ENCODE measurements at places on chromosomes 13 and 19.

DNA sequence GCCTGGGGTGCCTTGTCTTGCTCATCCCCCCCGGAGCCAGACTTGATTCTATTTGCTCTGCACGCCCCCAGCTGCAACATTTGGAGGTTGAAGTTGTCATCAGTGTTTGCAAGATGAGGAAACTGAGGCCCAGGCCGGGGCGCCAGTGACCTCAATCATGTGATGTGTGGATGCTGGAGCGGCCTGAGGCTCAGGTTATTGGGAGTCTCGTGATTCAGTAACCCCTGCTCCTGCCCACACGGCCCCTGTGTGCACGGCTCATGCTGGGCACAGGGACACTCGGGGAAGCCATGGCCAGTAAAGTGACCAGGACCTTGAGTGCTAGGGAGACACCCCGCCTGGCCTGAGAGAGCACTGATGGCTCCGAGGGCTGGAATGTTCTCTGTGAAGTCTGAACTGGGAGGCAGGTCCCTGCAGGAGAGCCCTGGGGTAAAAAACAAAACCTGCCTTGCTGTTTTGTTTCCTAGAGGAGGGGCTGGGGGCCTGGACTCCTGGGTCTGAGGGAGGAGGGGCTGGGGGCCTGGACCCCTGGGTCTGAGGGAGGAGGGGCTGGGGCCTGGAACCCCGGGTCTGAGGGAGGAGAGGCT is 1.9 kb downstream of the FGF21 start:
- no peak for DNase-seq

GRCh38 chr13:76438050-76438449 is 448.2 kb downstream of the KCTD12 start:
- DNase-seq, result no peak

- no peak for DNase-seq
These were observed 111.3 kb downstream of the KATNAL1 start for GRCh38 chr13:30196025-30196424.

- DNase-seq, result no peak
These were observed 275.3 kb downstream of the COG6 start for GRCh38 chr13:39930544-39931444.

GRCh38 chr19:37506387-37507166 is at the start of gene ZNF793:
Gene ZNF793, plus strand, starts transcription at chr19:37506939. Its CDS starts 16,501 bp downstream, at chr19:37523440.
- DNase-seq, result peak; percentile 75

- peak; percentile 91 for DNase-seq
These were observed at the start of gene LATS2 for GRCh38 chr13:21061029-21061763. Gene LATS2, minus strand, starts transcription at chr13:21061586. Its CDS starts 15,560 bp downstream, at chr13:21046026.

DNA sequence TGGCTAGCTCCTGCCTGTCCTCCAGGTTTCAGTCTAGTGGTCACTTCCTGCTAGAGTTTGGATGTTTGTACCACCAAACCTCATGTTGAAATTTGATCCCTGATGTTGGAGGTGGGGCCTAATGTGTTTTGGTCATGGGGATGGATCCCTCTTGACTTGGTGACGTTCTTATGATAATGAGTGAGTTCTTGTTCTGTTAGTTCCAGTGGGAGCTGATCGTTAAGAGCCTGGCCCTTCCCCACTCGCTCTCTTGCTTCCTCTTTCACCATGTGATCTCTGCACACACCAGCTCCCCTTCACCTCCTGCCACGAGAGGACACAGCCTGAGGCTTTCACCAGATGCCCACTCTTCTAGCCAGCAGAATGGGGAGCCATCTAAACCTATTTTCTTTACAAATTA is 86.8 kb upstream of the SCEL start:
- no peak for DNase-seq

GRCh38 chr13:20291675-20292074 is 59.6 kb upstream of the GJB6 start:
- DNase-seq, result no peak

- DNase-seq, result no peak
These were observed 54.5 kb downstream of the TSSK6 start for GRCh38 chr19:19460761-19461265.

- DNase-seq, result no peak
These were observed 111.4 kb upstream of the SLC7A1 start for GRCh38 chr13:29706923-29707322.

DNA sequence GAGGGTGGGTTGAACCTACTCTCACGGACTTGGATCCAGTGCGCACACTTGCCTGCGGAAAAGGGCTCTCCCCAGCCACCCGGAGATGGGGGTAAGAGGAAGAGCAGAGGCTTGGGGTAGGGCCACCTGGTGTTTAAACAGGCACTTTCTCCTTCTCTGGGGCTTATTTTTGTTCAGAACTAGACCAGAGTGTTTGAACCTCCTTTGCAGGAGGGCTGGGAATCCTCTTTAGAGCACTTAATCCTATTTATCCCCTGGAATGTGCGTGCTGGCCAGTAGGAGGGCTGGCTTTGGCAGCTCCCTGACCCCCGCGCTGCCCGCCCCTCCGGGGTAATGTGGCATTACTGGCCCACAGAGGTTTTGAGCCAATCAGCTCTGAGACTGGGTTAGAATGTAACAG is 2.0 kb downstream of the RGS9BP start:
- no peak for DNase-seq

DNA sequence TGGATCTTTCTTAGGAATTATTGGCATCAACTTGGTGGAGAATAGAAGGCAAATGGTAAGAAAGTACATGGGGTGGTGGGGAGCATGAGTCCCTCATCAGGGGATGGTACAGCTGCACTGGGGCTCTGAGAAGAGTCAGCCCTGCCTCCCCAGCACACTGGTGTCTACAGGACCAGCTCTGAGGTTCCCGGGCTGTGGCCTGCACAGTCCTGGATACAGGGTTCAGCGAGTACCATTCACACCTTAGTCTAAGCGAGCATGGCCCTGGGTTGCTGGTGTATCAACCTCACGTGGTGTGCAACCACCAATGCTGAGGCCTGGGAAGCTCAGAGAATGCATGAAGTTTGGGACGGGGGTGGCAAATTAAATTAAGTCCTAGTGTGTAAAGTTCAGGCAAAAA is 10.1 kb downstream of the TMEM255B start:
- no peak for DNase-seq

DNA sequence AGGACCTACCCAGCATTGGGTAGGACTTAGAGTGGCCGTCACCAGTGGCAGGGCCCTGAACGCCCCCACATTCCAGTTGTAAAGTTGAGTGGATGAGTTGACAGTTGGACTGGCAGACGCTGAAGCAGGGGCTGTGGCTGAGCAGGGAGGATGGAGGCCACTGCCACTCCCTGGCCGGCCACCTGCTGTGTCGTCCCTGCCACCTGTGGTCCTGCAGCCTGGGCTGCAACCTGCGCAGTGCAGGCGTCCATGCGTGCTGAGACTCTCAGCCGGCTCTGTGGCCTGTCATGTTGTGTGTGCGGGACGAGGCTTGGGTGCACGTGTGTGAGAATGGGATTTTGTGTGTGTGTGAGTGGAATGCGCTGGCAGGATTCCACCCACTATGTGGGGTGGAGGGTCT is 80.8 kb downstream of the SCGB2B2 start:
- no peak for DNase-seq

DNA sequence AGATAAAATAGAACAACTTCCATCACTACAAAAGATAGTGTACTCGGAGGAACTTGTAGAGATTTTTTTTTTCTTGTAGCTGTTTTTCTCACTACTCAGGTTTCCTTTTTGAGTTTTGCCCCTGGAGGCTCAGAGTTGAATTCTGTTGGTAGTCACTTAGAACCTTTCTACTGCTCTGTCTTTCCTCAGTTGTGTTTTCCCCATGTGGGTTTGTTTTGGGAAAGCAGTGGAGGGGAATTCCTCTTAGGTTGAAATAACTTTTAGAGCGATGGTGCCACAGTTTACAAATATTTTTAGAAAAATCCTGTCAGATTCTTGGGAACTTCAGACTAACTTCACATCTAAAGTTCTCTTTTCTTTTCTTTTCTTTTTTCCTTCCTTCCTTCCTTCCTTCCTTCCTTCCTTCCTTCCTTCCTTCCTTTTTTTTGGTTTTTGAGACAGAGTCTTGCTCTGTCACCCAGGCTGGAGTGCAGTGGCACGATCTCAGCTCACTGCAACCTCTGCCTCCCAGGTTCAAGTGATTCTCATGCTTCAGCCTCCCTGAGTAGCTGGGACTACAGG is 65.8 kb downstream of the LRCH1 start:
- no peak for DNase-seq

DNA sequence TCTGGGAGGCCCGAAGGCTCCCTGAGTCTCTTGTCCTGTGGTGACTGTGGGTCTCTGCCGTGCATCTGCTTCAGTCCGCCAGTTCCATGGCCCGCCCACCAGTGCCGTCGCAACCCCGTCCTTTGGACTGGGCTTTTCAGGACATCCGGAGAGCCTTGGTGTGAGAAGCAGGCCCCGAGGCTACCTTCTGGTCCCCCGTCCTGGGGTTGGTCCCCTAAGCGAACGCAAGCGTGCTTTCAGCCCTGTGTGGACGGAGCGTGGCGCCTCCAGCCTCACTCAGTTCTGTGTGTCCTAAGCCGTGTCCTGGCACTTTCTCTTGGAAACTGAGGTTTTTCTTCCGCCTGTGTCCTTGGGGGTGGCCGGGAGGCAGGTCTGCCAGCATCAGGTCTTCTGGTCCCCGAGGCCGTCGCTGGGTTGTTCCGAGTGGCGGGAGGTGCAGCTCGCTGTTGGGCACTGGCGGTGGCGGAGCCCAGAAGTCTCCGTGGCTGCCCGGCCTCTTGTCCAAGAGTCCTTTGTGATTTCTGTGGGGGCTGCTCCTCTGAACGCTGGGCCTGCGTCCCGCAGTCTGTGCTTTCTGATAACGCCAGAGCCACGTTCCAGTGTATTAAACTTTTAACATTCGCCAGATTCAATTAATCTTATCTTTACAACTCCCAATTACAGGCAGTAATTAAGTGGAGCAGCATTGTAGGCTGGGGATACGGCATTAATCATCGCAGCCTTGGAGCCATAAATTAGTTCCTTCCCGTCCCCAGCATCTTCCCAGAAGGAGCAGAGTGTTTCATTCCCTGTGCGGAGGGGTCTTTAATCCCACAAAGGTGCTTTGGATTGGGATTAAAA is 99.5 kb downstream of the KDM4B start:
- DNase-seq, result no peak

DNA sequence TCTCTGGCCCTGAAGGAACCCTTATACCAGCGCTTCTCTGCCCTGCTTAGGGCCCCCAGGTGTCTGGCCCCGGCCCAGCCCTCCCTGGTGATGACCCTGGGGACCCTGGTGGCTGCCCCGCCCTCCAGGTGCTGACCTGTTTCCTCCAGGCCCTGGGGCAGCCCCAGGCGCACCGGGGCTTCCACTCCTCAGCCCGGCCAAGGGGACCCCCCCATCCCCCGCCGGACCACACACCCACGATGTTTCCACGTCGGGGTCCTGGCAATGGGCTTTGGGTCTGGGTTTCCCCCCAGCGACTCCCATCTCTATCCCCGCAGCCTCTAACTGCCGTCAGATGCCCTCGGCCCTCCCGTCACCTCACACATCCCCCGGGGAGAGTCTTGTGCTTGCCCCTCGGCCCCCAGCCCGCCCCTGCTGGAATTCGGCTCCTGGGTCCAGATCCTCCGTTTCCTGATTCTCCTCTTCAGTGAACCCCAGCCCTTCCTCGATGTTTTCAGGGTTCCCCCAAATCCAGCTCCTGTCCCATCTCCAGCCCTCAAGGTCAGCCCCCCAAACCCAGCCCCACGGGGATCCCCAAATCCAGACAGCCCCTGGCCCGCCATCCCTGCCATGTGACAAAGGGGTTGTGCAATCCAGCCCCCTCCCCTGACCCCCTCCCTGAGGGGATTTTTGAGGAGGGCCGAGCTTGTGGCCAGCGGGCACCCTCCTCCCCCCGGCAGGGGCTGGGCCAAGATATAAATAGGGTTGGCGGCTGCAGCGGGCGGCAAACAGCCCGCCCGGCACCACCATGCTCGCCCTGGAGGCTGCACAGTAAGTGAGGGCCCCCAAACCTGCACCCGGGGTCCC is at the start of gene SPIB:
TSS of gene SPIB (plus strand) at position 763 of the 846 bp plus-strand sequence. CDS start at position 788, 25 bp downstream.
- DNase-seq, result no peak

- no peak for DNase-seq
These were observed 1.1 kb downstream of the VSTM2B start for GRCh38 chr19:29526730-29527499.

GRCh38 chr13:75715601-75716523 is 79.7 kb downstream of the LMO7 start:
- no peak for DNase-seq

DNA sequence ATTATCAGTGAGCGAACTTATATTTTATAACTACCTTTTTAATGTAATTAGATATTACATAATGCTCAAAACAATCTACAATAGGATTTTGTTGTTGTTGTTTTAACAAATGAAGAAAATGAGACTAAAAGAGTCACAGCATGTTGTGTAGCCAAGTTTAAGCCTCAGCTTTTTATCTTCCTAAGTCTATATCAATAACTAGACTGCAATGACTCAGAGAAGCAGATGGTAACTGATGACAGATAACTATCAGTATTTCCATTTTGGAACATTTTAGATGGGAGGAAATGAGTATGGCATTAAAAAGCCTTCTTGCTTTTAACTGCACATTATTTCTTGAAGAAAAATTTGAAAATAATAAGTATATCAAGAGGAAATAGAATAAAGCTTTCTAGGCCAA is 825.2 kb downstream of the SLITRK1 start:
- DNase-seq, result no peak

GRCh38 chr19:6020972-6021805 is 43.2 kb upstream of the RANBP3 start:
- no peak for DNase-seq

DNA sequence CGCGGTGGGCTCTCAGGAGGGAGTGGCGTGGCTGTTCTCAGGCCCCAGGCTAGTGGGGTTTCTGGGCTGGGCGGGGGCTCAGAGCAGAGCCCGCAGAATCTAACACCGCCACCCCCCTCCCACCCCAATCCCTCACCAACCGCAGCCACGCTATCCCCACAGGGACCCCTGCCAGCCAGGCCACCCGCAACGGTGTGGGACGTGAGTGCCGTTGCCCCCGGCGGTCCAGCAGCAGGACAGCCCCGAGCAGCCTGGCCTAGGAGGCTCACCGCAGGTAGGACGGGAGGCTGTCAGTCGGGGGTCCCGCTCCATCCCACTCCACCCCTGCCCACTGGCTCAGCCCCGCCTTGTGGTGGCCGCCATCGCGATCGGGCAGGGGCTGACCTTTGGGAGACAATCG is at the start of gene NTN5:
TSS of gene NTN5 (minus strand) at position 24 of the 400 bp plus-strand sequence. CDS start 2,031 bp downstream, outside the sequence.
- DNase-seq, result no peak
